ENCODE measurements at places on chromosomes 3 and 15. TPM values are rescaled to one million over a fixed set of nuclear protein-coding genes. Genes with fewer than 3 reads are reported as not detected.

DNA sequence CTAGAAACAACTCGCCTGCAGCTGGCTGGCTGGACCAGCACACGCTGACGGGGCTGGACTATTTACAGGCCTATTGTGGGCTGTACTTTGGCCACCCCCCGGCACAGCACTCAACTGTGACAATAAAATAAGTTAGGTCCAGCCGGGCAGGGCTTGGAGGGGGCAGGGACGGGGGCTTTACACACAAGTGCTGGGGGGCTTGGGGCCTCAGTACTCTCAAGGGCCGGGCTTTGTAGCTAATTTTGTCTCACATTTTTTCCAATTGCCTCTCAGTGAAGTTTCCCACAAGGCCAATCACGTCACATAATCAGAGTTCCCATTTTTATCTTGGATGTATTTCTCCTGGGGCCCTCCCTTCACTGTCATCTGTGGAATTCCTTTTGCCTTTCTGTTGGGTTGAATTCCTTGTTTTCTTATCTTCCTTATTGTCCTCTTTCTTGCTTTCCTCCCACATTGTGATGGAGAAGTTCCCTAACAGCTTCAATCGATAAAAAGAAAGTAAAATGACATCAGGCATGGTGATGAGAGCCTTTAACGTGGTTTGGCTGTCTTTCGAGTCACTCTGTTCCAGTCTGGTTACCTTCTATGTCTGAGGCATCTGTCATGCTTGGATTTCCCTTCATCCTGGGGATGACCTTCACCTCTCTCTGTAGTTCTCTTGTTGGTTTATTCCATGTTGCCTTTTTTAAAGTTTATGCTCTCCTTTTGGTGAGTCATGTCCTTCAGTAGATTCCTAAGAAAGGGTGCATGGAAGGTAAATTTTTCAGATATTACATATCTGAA, 44.1 kb upstream of the CMTM7 start:
- DNase-seq: no peak

- no peak for DNase-seq
Observed at GRCh38 chr3:165502707-165503106, 306.5 kb upstream of the SLITRK3 start.

- DNase-seq: peak; percentile 54
Observed at GRCh38 chr15:101807345-101807945, 4.1 kb downstream of the OR4F6 start.

DNAJC13 gene
- polyA plus RNA-seq: 37.5 TPM

Measured in AG04450 (cell line).